Astrocyte of the cerebellum (primary cell): ENCODE measurements at places on chromosomes 1 and 21.

- no peak for DNase-seq
Observed at GRCh38 chr21:46099476-46099875, 1.6 kb downstream of the COL6A2 start.

DNA sequence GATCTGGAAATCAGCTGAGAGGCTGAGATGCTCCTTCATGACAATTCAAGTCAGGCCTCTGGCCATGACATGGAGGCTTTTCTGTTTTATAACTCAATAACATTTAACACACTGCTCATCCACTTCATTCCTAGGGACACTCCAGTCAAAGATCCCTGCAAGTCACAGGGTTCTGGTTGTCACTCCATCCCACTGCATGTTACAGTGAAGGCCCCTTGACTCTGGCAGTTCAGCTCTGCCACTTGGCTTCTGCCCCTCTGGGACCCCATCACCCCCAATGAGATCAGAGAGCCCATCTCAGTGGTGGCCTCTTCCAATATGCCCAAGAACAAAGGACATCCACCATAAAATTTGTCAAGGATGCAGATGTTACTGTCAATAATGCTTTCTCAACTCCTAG, 10.0 kb upstream of the FAM110D start:
- no peak for DNase-seq

- DNase-seq: no peak
Observed at GRCh38 chr21:46061950-46062349, 36.0 kb upstream of the COL6A2 start.

DNA sequence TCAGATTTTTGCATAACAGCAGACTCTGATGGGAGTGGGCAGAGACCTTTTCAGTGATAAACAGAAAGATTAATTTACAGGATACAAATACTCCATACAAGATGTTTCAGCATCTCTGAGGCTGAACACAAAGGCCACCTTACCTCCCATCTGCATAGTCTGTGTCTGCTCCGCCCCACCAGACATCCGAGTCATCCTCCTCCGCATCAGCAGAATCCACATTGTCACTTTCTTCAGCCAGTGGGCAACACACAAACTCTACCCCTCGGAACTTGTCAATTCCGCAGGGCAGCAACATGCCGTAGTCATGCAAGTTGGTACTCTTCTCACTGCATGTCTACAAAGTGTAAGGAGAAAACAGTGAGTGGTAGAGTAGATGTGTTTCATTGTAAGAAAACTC, 119.7 kb downstream of the APP start:
- no peak for DNase-seq

DNA sequence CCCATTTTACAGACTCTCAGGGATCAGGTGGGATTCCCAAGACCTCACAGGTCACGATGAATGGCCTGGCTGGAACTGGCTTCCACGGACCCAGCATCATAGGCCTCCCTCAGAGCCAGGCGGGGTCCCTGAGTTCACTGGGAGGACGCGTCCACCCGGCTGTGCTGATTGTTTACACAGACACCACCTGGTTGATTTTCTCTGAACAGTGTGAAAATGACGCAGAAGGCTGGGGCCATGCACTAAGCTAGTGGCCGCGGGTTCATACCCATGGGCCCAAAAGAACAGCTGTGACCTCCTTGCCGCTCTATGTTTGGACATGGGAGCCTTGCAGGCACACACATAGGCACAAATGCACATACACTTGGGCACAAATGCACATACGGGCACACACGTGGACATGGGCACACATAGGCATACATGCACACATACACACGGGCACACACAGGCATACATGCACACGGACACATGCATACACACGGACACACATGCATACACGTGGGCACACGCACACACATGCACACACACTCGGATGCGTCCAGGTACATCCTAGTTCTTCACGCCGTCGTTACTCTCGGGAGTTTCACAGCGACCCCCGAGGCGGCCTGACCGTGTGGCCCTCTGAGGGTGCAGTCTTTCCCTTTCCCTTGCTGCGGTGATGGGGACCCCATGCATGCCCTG, 23.2 kb downstream of the CSTB start:
- DNase-seq: no peak

GRCh38 chr1:39034114-39034654, 8.0 kb downstream of the NDUFS5 start:
- DNase-seq: no peak

DNA sequence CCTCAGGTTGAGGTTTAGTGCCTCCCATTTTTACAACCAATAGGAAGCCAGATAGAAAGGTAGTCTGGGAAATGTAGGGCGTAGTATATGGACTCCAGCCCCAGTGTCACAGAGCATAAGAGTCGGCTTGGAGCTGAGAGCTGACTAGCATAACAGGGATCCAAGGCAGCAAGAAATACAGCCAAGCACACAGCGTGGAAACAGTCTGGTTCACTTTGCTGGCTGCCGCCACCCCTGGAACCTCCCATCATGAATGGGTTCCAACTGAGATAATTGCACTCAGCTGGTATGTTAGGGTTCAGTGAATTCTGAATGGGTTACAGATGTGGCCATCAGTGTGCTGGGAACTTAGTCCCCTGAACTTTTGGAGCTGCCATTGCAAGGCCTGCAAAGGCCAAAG, 76.7 kb upstream of the GPR88 start:
- DNase-seq: peak; percentile 29

DNA sequence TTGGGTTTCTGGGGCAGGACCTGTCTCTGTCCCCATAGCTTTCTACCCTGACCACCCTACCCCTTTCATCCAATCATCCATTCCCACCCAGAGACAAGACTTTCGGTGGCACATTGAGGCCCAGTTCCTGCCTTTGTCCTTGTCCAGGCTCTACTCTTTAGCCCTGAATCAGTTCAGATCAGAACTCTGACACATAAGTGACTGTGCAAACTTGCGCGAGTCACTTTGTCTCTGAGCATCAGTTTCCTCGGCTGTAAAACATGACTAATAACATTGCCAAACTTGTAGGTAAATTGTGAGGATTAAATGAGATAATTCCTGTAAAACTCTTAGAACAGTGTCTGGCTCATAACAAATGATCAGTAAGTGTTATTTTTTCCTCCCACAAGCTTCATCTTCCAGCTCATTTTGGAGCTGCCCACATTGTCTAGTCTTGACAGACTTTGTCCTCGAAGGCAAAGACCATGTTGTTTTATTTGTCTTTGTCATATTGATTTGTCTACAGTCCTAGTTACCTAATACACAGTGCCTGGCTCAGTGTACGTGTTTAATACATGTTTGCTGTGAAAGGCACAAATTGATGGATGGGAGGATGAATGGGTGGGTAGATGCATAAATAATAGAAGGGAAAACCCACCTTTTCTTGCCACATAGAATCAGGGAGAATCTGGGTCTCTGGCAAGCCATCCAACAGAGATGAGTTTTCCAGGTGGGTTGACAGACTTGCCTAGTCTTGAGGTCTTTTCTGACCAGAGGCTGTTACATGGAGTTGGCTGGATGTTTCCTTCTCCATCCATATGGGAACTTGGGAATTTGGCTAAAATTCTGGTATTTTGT, 262.9 kb downstream of the OMA1 start:
- no peak for DNase-seq

GRCh38 chr21:46194374-46195334, 10.4 kb upstream of the SPATC1L start:
- no peak for DNase-seq

DNA sequence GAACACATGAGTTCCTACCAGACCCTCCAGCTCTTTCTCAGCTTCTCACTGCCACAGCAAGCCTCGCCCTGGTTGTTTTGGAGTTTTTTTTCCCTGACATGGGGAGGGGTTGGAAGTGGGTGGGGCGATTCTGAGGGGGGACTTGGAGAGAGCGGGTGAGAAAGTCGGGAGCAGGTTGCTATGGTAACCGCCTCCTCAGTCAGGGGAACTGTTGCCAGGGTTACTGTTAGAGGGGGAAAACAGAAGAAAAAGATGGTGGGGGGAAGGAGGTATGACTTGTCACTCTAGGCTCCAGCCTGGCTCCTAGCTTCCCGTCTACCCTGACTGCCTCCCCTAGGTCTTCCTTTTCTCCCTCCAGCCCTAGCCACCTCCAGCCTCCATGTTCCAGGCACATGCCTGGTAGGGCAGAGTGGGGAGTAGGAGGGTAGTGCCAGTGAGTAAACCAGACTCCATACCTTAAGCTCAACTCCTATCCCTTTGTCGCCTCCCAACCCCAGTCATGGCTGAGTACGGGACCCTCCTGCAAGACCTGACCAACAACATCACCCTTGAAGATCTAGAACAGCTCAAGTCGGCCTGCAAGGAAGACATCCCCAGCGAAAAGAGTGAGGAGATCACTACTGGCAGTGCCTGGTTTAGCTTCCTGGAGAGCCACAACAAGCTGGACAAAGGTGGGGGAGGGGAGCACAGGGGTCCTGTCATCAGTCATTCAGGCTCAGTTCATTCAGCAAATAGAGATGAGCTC, 6.0 kb downstream of the PEA15 start:
- DNase-seq: no peak

- no peak for DNase-seq
Observed at GRCh38 chr1:183024317-183025009, 1.2 kb downstream of the LAMC1 start.

DNA sequence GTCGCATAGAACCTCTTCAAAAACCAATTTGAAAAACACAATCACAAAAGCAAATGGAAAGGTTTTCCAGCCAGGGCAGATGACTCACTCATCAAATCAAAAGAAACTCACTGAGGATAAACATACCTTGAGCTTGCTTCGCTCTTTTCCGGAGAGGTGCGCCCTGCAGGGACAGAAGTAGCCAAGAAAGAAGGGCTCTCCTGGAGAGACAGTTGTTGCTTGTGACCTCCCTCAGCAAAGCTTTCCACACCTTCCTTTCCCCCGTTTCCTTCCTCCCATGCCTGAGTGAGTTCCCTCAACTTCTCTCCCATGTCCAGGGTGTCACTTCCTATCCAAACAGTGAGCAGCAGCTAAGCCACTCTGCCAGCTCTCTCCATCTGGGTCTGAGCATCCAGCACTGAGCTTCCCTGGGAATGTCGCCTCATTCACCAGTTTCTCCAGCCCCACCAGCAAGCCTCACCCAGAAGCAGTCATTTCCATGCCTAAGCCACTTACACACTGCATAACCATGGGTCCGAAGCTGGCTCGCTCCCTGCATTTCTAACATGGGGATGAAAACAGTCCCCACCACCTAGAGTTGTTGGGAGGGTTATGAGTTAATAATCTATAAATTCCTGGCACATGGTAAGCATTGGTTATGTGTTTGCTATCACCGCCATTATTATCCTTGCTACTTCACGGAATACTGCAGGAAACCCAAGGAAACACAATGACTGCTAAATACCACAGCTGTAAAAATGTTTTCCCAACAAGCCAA, 75.0 kb downstream of the PTPN14 start:
- no peak for DNase-seq

DNA sequence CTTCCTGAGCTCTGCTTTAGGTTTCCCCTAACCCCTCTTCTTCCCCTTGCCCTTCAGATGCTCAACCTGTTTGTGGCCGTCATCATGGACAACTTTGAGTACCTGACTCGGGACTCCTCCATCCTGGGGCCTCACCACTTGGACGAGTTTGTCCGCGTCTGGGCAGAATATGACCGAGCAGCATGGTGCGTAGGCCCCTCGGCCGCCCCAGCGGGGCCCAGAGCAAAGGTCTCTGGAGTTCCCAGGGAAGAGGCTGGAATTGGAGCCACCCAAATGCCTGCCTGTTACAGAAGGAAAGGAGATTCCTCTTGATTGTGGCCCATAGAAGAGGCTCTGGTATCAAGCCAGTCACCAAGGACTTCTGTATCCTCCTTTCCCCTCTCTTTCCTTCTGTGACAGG, 285.5 kb downstream of the ZNF648 start:
- no peak for DNase-seq

DNA sequence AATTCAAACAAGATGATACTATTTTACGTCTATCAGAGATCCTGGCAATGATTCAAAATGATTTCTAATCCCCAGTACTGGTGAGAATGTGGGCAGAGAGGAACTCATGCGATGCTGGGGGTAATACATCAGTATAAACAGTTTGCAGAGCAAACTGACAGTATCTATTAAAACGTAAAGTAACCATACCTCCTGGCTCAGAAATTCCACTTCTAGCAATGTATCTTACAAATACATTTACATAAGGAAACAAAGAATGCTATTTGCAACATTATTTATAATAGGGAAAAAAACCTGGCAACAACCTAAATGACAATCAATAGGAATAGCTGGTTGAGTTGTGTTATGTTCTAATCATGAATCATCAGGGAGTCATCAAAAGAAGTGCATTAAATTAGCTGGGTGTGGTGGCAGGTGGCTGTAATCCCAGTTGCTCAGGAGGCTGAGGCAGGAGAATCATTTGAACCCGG, 15.9 kb downstream of the RCAN1 start:
- no peak for DNase-seq

- DNase-seq: no peak
Observed at GRCh38 chr1:169739980-169740379, 6.1 kb upstream of the SELE start.
